AG08395 (cell line): ENCODE measurements at places on chromosomes 7 and 10.

- DNase-seq = no peak
Measured at GRCh38 chr7:119086026-119086425, 861.5 kb downstream of the ANKRD7 start.

- no peak for DNase-seq
Measured at GRCh38 chr7:102925976-102926782, 13.4 kb downstream of the LRRC17 start.

DNA sequence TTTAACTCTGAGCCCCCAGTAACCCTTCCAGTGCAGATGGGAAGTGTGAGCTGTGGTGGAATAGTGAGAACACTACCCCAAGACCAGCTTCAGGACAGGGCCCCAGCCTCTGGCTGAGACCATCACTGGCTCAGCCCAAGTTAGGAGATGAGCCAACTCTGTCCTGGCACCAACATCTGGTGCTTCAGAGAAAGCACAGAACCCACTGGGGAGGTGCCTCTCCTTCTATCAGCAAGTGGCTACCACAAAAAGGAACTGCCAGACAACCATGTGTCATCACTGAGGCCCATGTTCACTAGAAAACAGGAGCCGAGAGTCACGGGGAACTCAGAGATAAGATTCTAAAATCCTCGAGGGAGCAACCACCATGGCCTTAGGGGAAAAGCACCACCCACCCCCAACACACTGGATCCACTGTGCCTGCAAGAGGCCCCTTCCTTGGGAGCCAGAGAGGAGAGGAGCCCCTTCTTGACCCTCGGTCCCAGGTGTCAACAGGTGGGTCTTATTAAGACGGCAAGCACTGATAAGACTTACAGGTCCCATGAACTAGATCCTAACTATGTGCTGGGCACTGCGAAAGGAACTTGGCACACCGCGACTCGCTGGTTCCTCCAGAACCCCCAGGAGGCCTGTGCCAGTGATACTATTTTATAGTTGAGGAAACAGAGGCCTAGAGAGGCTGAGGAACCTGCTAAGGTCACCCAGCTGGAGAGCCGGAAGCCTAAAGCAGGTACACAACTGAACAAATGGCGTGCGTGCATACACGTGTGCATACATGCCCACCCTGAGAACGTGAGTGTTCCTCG lies 102.7 kb downstream of the FAM53B start:
- peak; percentile 86 for DNase-seq

DNA sequence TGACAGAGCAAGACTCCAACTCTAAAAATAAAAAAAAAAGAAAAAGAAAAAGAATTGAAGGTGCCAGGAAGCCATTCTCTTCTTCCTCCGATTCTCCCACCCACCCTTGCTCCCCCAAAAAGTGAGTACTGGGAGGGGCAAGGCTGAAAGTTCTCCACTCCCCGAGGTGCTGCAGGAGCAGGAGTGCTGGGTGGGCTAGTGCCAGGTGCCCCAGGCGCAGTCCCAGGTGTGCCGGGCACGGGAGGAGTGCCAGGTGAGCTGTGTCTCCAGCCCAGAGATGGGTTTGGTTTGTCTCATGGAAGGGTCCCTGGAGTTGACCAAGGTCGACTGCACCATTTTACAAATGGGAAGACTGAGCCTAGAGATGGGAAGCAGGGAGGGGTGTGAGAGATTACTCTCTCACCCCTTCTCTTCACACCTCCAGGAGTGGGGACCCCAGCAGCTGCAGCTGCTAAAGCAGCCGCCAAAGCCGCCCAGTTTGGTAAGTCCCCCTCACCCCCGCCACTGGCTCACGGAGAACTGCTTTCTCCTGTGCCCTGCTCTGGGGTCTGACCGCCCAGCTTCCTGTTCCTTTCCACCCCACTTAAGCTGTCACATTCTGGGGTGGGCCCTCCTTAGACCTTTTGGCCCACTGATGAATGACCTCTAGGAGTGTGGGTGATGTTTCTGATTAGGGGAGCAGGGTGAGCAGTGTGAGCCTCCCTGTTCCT lies 26.2 kb upstream of the LIMK1 start:
- DNase-seq = no peak

DNA sequence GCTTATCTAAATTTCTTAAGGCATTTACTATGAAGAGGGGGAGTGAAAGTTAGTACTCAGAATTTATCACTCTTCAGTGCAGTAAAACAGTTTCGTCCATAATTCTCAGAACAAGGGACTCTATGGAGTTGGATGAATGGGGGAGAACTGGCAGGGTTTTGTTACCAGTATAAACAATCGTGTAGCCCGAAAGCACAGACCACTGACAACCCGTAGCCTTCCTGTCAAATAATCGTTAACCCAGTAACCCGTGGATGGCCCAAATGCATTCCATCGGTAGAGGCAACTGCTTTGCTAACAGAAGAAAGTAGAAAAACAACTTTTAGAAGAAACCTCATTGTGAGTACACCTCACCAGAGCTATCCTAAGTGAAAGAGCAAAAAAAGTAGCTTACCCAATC lies 583.9 kb downstream of the NXPH1 start:
- DNase-seq = no peak

DNA sequence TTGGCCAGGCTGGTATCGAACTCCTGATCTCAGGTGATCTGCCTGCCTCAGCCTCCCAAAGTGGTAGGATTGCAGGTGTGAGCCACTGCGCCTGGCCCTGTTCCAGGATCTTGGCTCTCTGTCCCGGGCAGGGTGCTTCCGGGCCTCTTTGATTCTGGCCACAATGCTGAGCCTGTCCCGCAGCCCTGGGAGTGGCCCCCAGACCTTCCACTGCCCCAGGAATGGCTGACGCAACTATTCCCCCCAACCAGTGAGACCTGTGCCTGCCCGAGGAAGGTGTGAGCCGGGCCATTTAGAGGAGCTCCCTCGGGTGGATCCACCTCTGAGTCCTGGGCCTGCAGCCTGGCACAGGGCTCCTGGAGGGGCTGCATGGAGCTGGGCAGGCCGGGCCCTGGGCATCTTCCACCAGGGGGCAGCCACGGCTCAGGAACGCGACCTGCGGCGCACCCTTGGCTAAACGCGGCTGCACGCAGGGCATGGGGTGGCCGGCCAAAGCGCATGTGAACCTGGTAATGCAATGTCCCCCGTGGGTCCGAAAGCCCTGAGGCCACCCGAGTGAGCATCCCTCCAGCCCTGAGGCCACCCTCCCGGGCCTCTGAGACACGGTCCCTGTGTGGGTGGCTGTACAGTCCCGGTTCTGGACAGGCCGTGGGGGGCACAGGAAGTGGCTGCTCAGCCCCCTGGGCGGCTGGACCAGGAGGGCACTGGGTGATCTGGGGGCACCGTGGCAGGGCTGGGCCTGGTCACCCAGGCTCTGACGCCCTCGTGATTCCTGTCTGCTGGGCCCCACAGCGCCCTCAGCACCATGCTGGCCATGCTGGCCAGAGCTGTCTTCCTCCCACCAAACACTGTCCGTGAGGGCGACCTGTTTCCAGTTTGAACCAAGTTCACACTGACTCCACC lies 24.8 kb downstream of the GRIFIN start:
- DNase-seq = peak; percentile 87

GRCh38 chr7:42045961-42046360 lies 191.0 kb downstream of the GLI3 start:
- DNase-seq = no peak

DNA sequence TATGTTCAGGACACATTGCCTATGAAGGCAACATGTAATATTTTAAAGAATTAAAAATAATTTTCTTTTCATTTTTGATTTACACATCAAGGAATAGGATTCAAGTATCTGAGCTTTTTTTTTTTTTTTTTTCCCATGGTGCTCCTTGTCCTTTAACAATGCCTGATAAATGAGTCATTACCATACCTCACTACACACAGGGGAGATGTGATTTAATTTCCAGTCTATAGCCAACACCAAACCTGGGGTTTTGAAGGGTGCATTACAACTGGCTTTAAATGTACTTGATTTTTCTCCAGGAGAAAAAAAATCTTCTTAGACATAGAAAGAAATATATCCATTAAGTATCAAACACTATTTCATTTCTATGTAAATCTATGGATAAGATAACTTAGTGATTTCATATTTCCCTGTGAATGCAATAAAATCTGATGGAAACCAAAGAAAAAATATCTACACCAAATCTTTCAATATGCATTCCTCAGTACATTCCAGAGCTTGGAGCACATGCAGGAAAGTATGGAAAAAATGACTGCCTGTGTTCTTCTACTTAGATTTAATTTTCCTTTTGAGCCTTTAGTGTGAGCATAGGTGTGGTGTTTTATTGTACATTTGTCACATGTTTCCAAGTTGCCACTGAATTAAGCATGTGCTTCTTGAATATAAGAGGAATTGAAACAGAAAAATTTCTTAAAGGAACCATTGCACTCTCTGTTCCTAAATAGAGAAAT lies 204.8 kb upstream of the MEOX2 start:
- peak; percentile 45 for DNase-seq

DNA sequence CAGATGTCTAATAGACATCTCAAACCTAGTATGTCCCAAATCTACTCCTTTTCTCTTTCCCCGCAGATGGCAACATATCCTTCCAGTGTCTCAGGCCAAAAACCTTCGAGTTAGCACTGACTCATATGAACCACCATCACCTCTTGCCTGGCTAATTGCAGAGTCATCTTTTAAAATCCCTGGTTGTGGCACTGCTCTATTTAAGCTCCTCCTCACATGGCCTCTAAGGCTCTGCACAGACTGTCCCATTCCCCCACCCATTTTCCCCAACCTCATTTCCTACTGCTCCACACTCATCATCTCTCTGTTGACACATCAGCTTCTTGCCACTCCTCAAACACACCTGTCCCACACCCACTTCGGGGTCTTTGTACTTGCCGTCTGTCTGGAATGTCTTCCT lies 16.8 kb upstream of the HBP1 start:
- DNase-seq = peak; percentile 14

DNA sequence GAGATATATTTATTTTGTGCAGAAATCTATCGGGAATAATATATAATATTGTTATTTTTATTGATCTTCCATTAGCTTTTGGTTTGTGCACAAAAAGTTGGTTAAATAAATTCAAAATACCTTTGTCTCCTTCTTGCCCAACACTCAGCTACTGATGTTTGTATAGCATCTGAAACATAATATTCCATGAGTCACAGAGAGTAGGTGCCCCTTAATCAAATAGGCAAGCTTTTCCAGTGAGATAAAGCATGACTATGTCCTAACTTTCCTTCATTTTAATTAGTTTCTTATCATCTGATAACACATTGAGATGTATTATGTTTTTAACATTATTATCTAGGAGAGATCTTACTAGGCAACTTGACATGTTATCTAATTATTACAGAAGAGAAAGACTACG lies 432.2 kb downstream of the KIF20B start:
- DNase-seq = no peak

DNA sequence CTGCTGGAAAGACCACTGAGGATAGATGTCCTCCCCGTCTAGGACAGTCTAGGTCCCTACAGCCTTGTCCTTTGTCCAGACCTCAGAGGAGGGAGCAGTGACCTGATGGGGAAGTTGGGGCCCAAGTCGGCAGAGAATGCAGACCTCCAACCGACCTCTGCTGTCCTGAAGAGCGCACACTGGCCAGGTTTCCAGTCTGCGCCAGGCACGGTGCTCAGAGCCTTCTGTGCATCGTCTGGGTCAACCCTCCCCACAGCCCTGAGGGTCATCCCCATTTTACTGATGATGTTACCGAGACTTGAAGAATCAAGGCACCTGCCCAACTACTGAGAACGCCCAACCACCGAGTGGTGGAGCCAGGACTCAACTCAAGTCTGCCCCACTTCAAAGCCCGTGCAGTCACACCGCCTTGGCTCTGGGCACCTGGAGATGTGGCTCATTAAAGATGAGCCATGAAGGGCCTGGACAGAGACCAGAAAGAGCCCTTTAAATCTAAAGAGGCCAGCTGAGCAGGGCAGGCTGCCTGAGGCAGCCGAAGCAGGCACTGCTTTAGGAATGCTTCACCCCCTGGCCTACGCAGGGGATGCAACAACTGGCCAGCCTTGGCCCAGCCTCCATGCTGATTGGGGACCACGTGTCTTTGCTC lies 4.4 kb downstream of the ITPRIP start:
- DNase-seq = no peak

DNA sequence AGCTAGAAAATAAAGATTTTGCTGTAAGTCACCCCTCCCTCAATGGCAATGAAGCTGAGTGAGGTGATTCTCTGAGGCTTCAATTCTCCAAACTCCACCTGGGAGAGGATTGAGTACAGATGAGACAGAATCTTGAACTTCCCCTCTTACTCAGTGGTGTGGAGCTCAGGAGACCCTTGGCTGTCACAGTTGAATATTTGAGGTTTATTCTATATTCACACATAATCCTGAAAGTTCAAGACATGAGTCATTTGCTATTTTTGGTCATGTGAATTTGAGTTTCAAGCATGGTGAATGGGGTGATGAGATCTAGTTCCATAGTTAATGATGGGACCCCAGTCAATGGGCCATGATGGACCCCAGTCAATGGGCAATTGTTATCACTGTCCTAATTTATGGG lies 13.9 kb upstream of the TECTB start:
- DNase-seq = peak; percentile 30

GRCh38 chr10:1451362-1451888 lies 285.9 kb downstream of the ADARB2 start:
- DNase-seq = no peak

DNA sequence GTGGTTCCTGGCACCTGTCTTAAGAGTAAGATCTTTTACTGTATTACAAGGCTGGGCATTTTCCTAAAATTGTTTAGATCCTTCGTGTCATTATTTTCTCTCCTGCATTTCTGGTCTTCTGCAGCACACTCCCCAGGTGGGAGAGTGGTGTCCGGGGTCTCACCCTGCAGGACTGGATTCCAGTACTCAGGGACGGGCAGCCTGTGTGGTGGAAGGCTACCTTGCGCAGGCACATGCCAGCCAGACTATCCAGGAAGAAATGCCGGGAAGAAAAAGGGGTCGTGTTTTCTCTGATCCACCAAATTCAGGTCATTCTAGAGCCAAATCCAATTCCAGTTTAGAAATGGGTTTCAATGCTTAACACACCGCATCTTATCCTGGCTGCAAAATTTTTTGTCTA lies 27.7 kb downstream of the CNPY1 start:
- no peak for DNase-seq
